ENCODE measurements at places on chromosomes 5 and 9.

DNA sequence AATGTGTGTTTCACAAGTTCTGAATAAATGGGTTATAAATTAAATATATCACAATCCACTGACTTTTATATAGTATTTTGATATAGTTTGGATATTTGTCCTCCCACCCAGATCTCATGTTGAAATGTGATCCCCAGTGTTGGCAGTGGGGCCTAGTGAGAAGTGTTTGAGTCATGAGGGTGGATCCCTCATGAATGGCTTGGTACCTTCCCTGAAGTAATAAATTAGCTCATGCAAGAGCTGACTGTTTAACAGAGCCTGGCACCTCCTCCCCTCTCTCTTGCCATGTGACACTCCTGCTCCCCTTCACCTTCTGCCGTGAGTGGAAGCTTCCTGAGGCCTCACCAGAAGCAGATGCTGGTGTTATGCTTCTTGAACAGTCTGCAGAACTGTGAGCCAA is 127.9 kb upstream of the PALM2AKAP2 start:
- DNase-seq, result no peak

DNA sequence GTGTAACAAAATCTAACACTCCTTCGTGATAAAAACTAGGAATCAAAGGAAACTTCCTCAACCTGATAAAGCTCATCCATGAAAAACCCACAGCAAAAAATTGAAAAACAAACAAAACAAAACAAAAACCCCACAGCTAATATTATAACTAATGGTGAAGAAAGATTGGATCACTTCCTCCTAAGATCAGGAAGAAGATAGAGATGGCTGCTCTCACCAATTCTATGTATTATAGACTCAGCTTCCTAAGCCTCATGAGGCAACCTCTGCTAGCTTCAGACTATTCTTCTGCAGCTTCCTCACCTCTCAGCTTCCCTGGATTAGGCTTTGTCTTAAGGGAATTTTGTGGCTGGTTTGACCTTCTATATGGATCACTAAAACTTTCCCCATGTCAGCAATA is 40.1 kb downstream of the PHAX start:
- DNase-seq, result no peak

GRCh38 chr9:5552301-5552700 is 42.0 kb downstream of the PDCD1LG2 start:
- DNase-seq, result no peak

- DNase-seq, result no peak
Measured at GRCh38 chr5:121691478-121691877, 160.2 kb upstream of the FTMT start.

DNA sequence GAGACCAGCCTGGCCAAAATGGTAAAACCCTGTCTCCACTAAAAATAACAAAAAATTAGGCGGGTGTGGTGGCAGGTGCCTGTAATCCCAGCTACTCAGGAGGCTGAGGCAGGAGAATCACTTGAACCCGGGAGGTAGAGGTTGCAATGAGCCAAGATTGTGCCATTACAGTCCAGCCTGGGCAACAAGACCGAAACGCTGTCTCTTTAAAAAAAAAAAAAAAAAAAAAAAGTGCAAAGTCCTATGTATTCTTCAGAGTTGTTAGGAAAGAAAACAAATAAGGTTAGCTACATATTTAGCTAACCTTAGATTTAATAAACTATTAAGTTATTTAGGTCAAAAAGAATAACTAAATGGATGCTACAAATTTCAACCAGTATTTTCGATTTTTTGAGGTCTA is 11.5 kb downstream of the ATG12 start:
- no peak for DNase-seq

- no peak for DNase-seq
Measured at GRCh38 chr9:91170951-91171350, 190.8 kb downstream of the AUH start.

DNA sequence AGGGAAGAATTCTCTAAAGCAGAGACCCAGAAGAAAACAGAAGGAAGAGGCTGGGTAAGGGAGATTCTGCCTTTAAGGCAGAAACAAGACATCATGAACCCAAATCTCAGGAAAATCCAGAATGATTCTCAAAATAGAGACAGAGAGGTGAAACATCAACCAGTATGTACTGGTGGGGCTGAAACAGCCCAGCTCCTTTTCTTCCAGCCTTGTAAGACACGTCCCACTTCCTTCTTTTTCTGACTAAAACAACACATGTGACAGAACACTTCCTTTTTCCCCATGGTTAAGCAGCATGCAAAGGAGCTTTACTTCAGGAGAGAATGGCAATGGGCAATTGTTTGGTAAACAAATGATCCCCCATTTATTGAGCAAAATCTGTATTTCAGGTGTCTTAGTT is 230.8 kb upstream of the NR4A3 start:
- DNase-seq, result no peak

DNA sequence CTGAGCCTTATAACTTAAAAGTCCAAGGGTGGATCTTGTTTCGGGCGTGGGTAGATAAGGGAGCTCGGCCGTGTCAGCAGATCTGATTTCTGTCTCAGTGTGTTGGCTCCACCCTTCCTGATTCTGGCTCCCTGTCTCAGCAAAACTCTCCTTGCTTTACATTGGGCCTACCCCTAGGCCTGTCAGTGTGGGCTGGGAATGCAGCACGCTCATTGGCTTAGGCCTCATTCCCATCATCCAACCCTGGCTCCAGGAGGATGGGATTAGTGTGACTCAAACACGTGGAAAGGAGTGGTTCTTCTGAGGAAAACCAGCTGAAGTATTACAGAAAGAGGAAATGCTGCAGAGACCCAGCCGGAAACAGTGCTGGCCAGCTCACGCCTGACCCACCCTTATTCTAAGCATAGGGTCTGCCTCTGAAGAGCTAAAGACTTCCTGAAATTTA is 59.9 kb downstream of the ZFAND5 start:
- no peak for DNase-seq

GRCh38 chr5:80755626-80756025 is 100.8 kb upstream of the DHFR start:
- DNase-seq, result no peak

- DNase-seq, result no peak
Measured at GRCh38 chr5:35089334-35090314, 41.9 kb upstream of the AGXT2 start.

- DNase-seq, result no peak
Measured at GRCh38 chr5:76312783-76313182, 90.3 kb upstream of the IQGAP2 start.

DNA sequence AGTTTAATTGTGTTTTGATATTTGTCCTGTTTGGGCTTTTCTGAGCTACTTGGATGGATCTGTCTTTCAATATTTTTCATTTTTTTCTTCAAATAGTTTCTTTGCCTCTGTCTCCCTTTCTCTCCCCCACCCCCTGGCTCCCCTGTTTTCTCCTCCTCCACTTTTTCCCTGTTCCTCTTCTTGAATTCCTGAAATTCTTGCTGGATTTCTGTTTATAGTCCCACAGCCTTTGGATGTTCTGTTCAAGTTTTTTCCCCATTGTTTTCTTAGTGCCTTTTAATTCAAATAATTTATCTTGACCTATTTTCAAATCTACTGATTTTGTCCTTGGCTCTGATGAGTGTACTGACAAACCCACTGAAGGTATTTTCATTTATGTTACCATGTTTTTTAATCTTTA is 113.0 kb downstream of the VPS13A start:
- DNase-seq, result no peak

All from stimulated activated CD8-positive, alpha-beta memory T cell treated with anti-CD3 and anti-CD28 coated beads, Interleukin-2, amount 100 ng/mL, for 48 hours (primary cell).